ENCODE measurements at places on chromosomes 11 and 22.

- DNase-seq: no peak
These were observed 116.8 kb downstream of the MED15 start for GRCh38 chr22:20624161-20624616.

- DNase-seq: no peak
These were observed 13.2 kb downstream of the FAM181B start for GRCh38 chr11:82720267-82721065.

DNA sequence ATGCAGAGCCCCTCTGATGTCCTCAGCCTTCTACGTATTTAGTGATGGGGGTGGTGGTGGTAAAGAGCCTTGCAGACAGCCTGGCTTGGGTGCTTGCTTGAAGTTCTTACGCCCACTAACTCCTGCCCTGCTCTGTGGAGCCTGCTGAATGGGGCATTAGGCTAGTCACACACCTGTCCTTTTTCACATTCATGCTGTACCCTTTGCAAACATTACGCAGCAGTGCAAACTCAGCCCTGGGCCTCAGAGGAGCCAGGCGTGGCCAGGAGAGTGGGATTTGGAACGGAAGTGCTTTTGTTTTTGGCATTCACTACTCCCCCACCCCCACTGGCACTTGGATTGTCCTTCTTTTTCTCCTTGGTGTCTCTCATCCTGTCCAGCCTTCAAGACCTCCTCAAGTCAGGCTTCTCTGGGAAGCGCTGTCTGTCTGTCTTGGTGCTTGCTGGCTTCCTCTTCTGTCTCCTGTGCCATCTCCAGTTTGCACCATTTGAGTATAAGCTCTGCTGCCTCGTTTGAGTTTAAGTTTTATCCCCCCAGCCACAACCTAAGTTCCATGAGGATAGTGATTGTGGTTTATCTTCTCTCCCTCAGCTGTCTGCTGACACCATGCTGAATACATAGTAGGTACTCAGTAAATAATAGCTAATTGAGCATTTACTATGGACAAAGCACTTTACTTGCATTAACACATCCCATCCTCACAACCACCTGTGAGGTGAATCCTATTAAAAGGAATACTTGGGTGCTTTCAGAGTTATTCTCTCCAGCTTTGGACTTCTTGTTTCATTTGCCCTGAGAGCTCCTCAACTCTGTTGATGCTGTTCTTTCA is 26.7 kb downstream of the ZBTB16 start:
- no peak for DNase-seq

GRCh38 chr11:111696556-111696955 is 69.6 kb downstream of the PPP2R1B start:
- DNase-seq: no peak

GRCh38 chr22:44049486-44050231 is 25.6 kb downstream of the PARVB start:
- no peak for DNase-seq

DNA sequence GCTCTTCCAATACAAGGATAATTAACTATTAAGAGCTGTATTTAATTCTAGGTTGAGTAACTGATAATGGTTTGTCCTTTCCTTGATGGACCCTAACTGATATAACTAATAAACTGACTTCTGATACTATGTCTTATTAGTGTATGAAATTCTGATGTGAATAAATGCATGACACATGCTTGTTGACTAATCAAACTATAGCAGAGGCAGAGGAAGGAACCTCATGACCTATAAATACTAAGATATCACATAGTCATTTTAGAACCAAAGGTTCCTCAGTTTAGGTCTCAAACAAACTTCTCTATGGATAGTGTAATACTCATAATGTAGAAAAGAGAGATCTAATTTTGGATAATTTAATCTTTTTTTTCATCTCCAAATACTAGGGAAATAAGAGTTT is 4.8 kb upstream of the HBD start:
- no peak for DNase-seq

- DNase-seq: no peak
These were observed 9.5 kb upstream of the NPAS4 start for GRCh38 chr11:66411323-66411722.
